ENCODE measurements at places on chromosomes 1 and 21.

DNA sequence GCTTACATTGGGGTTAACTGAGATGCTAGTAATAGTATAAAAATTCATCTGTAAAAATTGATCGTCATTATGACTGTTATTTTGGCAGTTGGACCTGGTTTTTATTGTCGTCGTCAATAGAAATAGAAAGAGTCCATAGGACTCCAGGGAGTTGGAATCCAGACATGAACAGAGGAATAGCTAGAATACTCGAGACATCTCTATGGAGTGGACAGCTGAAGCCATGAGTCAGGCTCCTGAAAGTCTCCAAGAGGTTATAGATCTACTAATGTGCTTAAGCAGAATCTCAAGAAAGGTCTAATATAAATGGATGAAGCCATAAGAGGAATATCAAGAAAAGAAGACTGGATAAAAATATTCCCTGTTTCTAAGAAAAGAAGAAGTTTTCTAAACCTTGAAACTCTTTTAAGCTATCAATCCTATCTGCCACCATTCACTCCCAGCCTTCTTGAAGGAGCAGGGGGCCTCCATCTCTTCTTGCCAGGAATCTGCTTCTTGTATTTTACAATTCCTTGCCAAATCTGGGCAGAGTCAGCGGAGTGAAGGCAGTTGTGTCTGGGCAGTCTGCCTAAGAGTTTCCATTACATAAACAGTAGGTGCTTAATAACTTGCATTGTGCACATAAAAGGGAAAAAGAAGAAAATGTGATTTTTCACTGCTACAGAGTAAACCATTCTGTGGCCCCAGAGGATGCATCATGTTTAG is 163.3 kb downstream of the ST6GALNAC5 start:
- no peak for DNase-seq

DNA sequence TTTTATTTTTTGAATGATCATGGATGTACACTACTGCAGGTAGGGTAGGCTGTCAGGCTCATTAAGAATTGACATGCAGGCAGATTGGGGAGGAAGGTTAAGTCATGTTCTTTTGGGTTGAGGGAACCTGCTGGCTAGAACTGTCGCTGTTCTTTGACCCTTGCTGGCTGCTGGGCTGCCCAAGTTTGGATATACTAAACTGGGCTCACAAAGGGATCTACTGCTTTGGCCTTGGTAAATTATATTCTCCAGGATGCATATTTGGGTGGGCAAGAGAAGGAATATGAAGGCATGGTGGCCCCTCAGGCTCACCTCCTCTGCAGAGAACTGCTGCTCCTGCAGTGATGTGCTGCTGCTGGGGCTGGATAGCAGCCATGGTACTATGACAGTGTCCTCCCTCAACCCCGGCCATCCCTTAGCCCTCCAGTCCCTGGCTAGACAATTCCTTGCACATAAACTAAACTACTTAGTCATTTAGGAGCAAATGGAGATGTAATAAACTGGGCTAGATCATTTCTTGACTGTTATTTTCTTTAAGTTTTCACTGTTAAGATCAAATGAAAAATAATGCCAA is 6.1 kb downstream of the ATP1A1 start:
- DNase-seq = no peak

DNA sequence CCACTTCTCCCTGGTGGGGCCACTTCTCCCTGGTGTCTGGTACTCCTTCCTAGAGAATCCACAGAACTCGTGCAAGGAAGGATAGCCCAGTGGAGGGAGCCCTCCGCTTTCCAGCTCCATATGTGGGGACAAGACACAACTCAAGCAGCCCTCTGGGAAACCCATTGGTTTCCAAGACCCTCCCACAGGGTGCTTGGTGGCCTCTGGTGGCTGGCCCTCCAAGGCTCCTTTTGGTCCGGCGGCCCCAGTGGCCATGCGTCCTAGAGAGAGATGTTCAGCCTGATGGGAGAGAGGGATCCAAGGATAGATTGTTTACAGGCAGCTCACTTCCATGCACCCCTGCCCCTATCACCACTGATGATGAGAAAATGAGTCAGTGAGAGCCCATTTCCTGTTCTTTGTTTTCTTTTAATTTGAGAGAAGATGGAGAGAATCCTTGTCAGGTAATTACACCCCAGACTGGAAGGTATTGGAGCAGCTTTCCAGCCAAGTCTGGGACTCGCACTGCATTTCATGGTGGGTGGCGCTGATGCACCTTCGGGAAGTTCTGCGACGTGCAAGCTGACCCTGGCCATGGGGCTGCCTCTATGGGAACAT is 486.2 kb upstream of the VAMP3 start:
- no peak for DNase-seq

DNA sequence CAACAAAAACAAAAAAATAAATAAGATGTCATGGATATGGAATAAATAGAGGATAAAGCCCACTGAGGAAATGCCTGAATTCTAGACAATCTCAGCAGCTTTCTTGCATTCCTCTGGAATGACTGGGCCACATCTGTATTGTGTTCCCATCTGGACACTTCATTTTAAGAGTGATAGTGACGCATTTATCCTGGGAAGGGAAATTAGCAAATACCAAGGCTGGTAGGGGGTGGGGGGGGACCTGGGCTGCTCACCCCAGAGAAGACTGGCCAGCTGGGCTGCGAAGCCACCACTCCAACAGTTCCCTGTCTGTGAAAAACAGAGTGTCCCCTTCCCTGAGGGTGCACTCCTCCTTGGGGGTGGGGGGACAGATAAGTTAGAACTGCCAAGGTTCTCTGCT is 106.3 kb downstream of the HIVEP3 start:
- peak; percentile 28 for DNase-seq

DNA sequence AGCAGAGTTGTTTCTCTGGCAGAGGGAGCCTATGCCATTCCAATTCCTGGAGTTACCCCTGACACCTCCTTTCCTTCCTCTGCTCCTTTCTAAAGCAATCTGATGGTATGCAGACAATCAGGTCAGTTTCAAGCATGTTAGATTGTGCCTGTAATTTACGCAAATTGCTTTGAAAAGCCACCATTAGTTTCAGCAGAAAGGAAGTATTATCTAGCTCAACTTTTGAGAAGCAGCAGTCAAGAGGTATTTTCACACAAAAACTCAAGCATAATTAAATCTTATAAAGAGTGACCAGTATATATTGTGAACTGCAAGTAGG is 2.2 kb downstream of the ERRFI1 start:
- DNase-seq = no peak

DNA sequence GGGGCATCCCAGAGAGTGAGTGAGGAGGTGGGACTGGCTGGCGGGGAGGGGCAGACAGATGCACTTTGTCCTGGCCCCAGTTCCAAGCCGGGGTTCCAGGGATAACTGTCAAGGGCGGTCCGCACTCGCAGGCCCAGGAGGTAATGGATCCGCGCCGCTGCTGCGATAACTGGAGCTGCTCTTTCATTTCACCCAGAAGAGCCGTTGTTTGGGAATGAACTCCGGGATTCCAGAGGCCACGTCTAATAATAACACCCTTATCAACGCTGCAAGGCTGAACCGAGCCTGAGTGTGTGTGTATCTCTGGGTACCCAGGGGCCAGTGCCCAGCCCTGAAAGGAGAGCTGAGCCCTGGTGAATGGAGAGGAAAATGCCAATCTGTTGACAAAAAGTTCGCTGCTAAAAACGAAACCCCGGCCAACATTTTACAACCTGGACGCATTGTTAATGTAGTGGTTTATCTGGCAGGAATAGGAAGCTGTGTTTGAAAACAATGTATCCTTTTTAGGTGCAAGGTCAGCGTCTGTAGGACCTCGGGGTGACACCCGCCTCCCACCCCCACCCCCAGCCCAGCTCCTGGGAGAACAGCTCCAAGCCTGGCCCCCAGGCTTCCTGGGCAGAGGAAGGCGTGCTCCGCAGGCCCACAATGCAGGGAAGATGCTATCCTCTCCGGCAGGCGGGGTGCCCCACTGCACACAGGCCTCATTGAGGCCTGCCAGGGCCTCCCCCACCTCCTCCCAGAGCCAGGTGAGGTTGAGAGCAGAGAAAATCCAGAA is 119.7 kb downstream of the PROX1 start:
- DNase-seq = no peak

- DNase-seq = no peak
Observed at GRCh38 chr1:198649232-198649967, 10.6 kb downstream of the PTPRC start.

GRCh38 chr1:10170239-10170574 is 40.2 kb upstream of the KIF1B start:
- DNase-seq = no peak

GRCh38 chr1:93851878-93852277 is 27.1 kb downstream of the DNTTIP2 start:
- DNase-seq = no peak

DNA sequence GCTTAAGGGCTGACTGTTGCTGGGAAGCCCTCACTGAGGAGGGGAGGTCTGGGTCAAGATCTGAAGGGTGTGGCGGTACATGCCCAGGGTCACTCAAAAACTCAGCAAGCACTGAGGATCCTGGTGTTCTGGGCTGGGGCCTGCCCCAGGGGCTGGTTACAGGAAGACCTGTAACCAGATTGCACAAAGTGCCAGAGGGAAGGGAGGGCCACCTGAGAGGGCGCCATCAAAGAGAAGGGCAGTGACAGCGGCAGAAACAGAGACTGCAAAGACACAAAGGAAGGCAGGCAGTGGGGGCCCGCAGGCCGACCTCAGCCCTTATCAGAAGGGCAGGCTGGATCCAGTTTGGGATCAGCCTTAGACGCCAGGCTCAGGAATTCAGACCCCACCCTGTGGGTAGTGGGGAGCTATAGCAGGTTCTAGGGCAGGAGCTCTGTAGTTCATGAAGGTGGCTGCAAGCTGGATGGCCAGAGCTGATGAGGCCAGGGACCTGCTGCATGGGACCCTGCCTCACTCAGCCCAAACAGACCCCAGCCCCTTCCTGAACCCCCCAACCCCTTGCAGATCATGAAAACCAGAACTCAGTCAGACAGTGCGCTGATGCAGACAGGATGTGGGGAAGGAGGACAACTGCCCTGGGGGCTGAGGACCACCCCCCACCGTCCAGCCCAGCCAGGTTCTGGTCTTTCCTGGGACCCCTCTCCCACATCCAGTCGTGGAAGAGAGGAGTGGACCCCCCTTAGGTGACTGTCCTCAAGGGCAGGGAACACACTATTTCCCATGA is 3.9 kb downstream of the SH2D5 start:
- no peak for DNase-seq

GRCh38 chr1:211420389-211420788 is 71.6 kb downstream of the RD3 start:
- no peak for DNase-seq

DNA sequence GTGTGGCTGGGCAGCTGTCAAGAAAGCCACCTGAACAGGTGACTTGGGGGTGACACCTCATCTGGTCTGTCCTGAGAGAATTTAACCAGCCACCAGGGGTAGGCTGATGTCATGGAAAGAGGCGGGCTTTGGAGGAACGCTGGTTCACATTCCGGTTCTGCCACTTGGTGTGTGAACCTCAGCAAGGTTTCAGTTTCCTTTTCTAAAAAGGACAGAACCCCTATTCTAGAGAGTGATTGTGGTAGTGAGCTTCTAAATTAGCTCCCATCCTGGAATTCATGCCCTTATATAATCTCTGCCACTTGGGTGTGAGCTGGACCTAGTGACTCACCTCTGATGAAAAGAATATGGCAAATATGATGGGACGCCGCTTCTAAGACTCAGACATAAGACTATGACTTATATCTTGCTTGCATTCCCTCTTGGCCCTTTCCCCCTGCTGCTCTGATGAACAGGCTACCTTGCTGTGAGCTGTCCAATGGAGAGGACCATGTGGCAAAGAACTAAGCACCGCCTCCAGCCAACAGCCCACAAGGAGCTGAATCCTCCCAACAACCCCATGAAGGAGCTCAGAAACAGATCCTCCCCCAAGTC is 332.1 kb downstream of the RRAGC start:
- no peak for DNase-seq

- DNase-seq = no peak
Observed at GRCh38 chr1:110538075-110538474, 19.1 kb upstream of the KCNA10 start.

GRCh38 chr1:79575424-79575823 is 568.9 kb upstream of the ADGRL4 start:
- DNase-seq = no peak

DNA sequence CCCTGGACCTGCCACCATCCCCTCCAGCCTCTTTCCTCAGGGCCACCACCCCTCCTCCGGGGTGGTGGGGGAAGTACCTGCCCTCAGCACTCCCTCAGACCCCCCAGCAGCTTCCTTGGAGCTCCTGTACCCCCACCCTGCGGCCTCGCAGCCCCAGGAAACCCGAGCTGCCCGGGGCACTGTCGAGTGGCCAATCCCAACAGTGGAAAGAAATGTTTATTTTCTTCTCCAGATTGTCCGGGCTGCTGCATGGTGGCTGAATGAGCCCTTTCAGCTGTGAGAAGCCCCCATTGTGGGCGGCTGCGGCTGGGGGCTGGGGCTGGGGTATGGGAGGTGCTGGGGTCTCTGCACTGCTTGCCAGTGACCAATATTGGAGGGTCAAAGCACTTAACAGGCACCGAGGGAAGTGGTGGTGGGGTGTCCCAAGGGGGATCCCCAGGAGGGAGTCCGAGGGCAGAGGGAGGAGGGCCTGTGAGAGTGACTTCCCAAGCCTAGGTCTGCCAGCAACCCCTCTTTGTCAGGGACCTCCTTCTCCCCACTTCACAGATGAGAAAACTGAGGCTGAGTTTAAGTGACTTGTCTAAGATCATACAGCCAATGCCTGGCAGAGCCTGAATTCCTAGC is 25.2 kb downstream of the RUNX3 start:
- no peak for DNase-seq

GRCh38 chr1:62436039-62436465 is 797 bp upstream of the USP1 start:
- DNase-seq = no peak

DNA sequence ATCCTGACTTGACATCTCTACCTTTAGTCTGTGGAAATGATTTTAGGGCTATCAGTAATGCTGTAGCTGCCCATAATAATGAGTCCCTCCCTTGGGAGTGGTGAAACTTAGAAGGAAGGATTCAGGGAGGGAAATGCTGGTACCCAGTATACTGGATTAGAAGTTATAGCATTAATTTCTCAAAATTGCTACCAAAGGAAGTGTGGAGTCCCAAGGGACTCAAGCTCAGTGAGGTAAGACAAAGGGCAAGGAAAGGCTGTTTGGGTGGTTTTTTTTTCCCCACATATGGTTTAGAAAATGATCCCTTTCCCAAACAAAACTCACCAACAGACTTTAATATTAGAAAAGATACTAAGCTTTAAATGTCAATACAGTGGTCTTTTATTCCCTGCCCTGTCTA is 99.9 kb downstream of the CD247 start:
- DNase-seq = no peak
